ENCODE measurements at places on chromosomes 1 and 21.

- DNase-seq: no peak
Observed at GRCh38 chr1:27152829-27153548, 1.9 kb downstream of the SLC9A1 start.

DNA sequence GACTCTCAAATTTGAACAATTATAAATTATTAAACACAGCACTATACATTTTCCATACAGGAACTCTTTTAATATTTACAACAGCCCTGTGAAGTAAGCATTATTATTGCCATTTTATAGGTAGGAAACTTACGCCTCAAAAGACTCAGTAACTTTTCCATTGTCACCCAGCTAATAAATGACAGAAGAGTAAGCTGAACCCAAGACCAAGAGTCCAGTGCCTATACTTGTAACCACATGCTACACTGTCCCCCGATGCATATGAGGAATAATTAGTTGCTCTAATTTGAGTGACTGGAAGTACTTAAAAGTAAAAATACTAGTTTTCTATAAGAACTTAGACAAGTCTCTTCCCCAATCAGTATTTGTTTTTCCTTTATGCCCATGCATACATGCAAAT lies 88.5 kb downstream of the PTPN14 start:
- DNase-seq: no peak

DNA sequence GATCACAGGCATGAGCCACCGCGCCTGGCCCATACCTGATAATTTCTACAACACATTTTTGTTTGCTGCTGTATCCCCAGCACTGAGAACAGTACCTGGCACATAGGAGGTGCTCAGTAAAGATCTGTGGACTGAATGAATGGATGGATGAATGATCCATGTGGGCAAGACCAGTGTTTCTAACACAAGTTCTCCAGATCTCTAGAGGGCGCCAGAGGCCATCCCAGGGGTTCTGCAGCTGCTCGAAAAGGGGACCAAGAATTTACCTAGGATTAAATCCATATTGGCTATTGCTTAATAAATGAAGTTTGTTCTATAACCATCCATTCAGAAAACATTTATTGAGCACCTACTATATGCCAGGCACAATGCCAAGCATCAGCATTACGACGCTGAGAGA lies 167.7 kb downstream of the ACTL8 start:
- DNase-seq: peak; percentile 9

GRCh38 chr1:78730054-78730453 lies 80.4 kb downstream of the IFI44 start:
- no peak for DNase-seq

GRCh38 chr1:203772836-203773235 lies 7.9 kb downstream of the LAX1 start:
- no peak for DNase-seq

- DNase-seq: no peak
Observed at GRCh38 chr1:245010018-245010614, 144.7 kb upstream of the KIF26B start.

DNA sequence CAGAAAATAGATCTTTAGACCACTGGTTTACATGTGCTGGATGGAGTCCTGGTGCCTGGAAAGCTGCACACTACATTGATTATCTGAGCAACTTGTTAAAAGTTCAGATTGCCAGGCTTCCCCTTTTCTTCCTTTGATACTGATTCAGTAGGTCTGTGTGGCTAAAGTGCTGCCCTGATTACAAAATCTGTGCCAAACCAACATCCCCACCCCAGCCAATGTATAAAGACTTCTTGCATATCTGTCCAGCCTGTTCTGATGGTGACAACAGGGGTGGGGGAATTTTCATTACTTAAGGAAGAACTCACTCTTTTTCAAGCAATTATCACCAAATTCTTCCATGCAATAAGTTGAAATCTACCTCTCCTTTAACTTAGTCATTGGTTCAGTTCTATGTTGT lies 135.5 kb downstream of the TNFSF18 start:
- no peak for DNase-seq

GRCh38 chr1:245605480-245606156 lies 450.8 kb downstream of the KIF26B start:
- DNase-seq: no peak

DNA sequence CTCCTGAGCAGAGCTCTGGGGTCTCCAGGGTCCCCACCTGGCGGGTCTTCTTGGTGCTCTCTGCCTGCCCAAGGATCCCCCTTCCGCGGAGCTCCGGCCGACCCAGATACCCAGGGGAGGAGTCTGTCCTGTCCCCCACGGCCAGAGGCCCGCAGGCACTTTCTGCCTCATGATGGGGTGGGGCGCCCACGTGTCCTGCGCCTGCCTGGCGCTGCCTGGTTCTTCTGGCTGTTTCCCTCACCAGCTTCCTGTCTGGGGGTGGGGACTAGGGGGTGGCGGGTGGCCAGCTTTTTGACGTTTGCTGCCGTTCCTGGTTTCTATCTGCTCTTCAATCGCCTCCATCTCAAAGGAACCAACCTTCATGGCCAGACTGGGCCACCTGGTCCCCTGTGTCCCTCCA lies 313.3 kb upstream of the VAMP3 start:
- DNase-seq: no peak

GRCh38 chr1:44828841-44829440 lies 14.1 kb downstream of the PTCH2 start:
- no peak for DNase-seq

GRCh38 chr1:219461981-219462400 lies 150.9 kb downstream of the ZC3H11B start:
- no peak for DNase-seq

GRCh38 chr1:60342569-60342968 lies 269.0 kb upstream of the C1orf87 start:
- DNase-seq: no peak

GRCh38 chr1:1165900-1166421 lies 7.7 kb upstream of the TTLL10 start:
- no peak for DNase-seq

DNA sequence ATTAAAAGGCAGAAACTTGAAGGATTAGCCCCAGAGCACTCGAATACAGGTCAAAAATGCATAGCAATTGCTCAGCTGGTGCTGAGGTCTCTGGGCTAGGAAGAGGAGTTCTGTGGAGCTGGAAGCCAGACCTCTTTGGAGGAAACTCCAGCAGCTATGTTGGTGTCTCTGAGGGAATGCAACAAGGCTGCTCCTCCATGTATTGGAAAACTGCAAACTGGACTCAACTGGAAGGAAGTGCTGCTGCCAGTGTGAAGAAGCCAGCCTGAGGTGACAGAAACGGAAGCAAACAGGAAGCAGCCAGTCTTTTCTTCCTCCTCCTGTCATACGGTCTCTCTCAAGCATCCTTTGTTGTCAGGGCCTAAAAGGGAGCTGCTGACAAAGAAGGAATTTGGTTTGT lies 233.4 kb upstream of the FGGY start:
- DNase-seq: peak; percentile 45

DNA sequence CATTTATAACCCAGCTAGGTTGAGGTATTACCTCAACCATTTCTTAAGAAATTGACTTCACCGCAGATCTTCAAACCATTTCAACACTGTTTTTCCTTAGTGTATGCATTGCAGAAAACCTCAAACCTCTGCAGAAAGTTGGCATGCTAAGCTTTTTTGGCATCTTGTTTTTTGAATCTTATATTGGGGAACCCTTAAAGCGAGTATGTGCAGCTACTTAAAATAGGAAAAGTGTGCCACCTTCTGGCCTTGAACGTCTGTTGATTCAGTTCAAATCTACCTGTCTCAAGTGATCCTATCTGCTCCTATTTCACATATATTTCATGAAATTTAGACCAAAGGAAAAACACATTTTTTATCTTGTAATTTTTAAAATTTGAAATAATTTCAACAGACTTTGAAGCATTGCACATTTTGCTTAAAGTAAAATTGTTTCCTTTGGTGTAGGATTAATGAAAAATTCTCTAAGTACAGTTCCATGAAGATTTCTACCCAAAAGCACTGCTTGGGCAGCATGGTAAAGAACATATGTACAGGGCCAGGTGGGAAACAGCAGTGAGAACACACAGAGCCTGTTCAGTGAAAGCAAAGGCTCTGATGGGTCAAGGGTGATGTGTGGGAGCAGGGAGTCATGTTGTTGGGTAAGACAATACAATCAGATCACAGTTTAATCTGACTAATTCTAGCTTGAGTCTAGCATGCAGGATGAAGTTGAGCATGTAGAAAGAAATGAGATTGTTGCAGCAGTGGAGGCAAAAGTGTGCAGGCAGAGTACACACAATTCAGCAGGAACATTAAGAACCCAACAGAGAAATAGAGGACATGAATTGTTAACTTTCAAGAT lies 17.2 kb downstream of the HENMT1 start:
- peak; percentile 62 for DNase-seq

- no peak for DNase-seq
Observed at GRCh38 chr1:7317888-7318287, 453.2 kb upstream of the VAMP3 start.

DNA sequence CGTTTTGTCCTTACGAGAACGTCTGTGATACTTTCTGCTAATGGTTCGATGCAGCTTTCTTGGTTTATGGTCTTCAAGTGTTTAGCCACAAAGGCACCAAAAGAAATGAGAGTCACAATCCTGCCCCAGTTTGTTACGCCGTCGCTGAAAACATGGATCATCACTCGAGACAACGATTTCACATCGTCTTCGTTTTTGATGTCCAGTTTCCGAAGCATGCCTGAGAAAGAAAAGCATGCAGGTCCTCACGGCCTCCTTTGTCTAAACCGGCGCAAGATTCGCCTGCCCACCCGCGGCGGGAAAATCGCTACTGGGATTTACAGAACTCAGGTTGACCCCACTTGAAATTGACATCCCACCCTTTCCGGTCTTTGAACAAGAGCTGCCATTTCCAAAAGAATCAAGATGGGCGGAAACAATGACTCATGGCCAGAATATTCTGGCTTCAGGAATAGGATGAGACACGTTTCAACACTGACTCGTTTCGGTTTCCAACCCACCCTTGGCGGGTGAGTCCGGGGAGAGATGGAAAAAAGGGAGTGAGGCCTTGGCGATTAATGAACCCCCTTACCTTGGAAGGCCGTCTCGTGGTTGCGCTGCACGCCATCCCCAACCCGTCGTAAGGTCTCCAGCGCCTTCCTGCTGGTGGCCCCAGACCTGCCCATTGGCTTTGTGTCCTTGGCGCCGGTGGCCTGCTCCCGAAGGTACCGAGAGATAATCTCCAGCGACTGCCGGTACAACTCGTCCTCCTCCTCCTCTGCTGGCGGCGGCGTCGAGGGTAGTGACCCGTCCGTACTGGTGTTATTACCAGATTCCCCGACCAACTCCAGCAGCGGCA lies 919 bp downstream of the MCL1 start:
- DNase-seq: no peak

- no peak for DNase-seq
Observed at GRCh38 chr1:178438432-178438831, 58.3 kb downstream of the CLEC20A start.

DNA sequence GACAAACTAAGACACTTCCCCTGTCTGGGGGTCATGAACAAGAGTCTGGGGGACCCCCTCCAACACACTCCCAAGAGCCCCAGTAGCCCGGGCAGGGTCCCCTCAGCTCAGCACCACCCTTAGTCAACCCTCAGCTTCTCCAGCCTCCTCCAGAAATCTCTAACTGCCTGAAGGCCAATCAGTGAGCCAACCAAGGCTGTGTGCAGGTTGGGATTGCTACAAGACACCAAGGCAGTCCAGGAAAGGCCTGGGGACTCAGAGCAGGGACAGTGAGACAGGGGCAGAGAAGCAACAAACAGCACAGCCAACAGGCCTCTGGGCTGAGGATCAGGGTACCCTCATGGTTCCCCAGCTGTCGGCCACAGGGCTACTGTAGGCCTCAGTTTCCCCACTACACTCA lies 13.3 kb downstream of the SMIM12 start:
- no peak for DNase-seq

DNA sequence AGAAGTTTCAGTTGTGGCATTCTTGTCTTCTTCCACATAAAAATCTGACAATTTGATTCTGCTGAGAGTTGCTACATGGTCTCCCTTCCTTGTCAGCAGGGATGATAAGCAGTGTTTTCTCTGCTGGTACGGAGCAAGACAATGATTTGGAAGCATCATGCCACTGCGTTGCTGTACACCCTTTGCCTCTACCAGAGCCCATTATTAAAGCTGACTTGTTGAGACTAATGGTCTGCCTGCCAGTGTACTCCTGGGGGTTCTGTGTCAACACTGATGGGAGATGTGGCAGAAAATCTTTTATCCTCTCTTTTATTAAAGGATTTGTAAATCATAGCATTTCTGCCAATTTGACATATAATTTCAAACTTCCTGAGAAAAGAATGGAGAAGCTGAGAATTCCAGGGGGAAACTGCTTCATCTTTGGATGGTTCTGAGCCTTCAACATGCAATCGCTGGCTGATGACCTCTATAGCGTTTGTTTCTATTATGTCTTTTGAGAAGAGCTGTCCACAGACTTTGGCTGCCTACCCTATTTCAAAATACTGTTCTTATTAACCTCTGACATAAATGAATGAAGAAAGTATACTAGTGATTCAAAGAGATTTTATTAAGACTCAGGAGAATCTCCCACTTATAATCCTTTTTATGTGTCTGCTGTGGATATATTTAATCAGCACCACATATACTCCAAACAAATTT lies 47.9 kb upstream of the DYNLT5 start:
- no peak for DNase-seq

DNA sequence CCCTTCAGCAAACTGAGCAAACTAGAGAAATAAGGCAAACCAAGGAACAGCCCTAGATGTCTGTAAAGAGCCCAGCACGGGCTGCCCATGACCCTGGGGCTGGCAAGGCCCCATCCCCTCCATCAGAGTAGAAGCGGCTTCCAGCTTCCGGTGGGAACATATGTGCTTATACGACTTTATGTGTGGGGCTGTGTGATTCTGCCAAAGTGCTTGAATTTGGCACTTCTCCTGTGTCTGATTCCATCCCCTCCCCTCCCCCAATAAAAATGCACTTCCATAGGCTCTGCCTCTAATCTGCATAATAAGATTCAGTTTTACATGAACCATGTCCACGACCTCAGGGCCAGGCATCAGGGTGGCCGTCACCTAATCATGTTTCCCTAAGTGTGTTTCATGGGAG lies 236.6 kb downstream of the DSCAM start:
- DNase-seq: no peak

DNA sequence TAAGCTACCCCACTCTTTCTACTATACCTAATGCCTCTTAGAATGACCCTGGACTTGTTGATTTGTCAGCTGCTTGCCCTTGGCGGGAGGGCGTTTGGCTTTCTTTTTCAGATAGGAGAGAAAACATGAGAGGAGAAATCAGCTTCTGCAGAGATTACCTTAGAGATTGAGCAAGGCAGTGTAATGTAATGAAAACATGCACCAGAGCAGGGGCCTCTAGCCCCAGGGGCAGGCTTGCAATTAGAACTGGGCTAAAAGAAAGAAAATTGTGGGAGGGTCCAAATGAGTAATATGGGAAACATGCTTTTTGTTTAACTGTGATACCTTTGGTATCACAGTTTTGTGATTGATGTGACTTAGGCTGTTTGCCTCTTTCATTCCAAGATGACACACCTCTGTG lies 89.7 kb downstream of the PBX1 start:
- no peak for DNase-seq

- DNase-seq: no peak
Observed at GRCh38 chr1:48492392-48492791, 20.4 kb upstream of the SPATA6 start.

DNA sequence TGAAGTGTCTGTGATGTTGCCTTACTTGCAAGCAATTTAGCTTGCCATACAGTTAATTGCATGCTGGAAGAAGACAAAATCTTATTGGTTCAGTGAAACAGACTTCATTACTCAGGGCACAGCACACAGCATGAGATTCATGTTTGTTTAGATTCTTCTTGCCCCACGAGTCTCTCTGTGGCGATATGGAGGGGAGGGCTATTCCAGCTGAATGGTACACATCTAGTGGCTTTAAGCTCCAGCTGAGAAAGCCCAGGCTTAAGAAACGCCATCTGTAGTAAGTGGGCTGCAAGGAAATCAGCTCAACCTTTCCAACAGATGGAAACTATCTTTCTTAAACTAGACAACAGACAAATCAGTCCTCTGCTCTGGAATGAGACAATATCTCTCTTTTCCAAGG lies 1022.0 kb downstream of the NCAM2 start:
- no peak for DNase-seq
